MG63 (cell line): ENCODE measurements at places on chromosomes 16 and 17.

- no peak for DNase-seq
Observed at GRCh38 chr17:75270966-75271232, at the start of gene MIF4GD. TSS of gene MIF4GD (minus strand) at chr17:75271231. CDS start at chr17:75270195, 1,036 bp downstream.

DNA sequence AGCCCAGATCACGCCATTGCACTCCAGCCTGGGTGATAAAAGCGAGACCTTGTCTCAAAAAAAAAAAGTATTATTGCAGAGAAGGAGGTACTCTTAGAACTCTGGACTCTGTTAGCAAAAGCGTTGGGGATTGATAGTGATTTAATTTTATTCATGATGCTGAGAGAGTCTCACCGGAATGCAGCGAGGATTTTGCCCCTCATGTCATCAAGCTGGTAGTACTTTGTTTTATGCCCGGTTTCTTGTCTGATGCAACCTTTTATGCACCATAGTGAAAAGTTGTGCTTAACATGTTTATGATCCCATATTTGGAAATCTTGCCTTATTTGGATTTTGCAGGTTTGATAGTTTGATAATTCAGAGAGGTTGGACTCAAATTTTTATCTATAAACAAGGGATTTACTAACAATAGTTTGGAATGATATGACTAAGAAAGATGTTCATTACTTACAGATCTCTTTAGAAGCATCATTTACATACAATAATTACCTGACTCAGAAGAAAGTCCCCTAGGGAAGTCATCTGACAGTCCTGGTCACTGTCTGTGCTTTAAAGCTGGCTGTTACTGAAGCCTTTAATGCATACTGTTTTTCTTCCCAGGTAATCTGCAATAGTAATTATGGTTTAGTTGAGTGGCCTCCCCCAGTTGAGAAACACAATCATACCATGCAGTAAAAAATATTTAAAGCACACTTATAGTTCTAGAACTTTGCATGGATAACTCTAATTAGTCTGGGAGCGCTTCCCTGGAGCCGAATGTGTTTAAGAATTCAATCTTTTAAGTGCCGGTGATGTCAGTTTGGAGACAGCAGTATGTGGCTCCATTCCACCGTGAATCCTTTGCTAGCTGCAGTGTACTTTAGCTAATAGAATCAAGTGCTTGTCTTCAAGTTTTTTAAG lies 120.9 kb downstream of the PRKCA start:
- peak; percentile 31 for DNase-seq

DNA sequence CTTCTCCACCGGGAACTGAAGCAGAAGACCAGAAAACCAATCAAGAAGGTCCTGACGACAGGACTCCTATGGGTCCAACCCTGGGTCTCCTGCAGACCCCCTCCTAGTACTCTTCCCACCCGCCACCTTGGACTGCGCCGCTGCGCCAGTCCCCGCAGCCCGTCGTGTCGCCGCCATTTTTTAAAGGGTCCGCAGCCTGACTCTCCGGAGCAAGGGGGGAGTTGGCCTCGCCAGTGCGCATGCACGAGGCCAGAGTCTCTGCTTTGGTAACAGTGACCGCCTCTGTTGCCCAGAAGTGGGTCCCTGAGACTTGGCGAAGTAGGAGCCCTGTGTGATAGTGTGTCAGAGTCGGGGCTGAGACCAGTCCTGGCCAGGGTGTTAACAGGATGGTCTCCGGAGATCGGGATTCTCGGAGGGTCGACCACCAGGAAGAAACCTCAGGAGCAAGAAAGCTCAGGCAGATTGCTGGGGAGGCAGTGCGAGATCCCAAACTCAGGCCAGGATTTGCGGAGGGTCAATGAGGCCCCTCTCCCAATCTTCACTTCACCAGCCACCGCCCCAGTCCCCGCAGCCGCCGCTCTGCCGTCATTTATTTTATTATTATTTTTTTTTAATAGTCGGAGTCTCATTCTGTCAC lies 612.5 kb downstream of the KCNJ18 start:
- DNase-seq = no peak

DNA sequence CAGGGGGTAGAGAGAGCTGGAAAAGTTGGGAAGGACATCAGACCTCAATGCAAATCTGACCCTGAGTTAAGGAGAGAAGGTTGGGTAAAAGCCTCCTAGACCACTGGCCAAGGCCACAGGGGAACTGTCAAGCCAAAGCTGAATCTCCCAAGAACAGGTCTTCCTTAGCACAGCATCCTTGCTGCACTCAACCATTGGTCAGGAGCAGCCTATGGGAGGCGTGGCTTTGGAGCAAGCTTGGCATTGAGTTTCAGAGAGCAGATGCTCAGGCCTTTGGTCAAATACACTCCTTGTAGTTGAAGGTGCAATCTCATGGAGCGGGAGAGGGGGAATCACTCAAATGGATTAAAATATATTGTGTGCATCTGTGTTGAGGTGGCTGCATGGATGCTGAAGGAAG lies 21.8 kb downstream of the SOX9 start:
- no peak for DNase-seq

- DNase-seq = no peak
Observed at GRCh38 chr16:2465653-2466415, 5.3 kb upstream of the NTN3 start.

GRCh38 chr16:50666658-50667496 lies 14.2 kb downstream of the SNX20 start:
- no peak for DNase-seq

DNA sequence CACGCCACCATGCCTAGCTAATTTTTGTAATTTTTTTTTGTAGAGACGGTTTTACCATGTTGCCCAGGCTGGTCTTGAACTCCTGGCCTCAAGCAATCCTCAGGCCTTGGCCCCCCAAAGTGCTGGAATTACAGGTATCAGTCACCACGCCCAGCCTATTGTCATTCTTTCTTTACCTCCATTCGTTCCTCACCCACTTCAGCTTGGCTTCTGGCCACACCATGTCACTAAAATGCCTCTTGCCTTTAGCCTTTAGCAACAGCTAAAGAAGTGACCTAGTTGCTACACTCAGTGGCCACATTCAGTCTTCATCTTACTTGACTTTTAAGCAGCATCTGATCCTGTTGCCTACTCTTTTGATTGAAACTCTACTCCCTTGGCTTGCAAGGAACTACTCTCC lies 3.6 kb upstream of the LRRC75A start:
- no peak for DNase-seq

DNA sequence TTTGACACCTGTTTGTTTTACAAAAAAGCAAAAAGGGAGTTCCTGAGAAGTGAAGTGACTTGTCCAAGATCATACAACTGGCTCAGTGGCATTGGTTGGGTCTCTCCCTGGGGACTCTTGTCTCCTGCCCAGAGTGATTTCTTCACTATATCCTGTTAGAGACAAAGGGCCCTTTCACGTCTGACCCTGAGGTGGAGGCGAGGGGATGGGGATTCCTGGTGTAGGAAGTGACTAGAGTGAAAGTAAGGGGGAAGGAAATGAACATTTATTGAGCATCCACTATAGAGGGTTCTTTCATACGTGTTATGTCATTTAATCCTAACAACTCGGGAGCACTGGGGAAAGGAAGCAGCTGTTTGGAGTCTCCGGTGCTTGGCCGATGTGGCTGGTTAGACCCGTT lies 9.0 kb downstream of the ITGB3 start:
- DNase-seq = no peak

DNA sequence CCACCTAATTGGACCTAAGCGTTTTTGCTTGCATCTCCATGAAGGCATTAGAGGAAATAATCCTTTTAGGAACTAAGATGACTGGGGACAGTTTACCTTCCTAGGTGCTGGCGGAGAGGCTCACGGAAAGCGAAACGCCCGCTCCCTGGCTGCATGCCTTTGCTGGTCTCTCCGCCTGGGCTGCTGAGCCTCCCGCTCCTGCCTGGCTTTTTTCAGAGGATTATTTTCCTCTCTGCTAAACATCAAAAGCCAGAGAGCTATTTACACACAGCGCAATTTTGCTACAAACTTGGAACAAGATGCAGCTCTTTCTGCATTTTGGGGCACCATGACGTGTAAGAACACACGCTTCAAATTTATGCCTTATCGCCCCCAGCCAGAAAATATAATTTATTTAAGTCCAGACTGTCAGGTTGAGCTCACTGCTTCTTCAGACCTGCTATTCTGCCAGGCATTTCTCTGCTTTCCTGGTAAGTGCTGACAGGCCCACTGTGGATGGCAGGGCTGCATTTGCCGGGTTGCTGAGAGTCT lies 124.4 kb downstream of the SPACA3 start:
- DNase-seq = no peak

- DNase-seq = peak; percentile 26
Observed at GRCh38 chr17:10875430-10875851, 37.6 kb upstream of the PIRT start.

DNA sequence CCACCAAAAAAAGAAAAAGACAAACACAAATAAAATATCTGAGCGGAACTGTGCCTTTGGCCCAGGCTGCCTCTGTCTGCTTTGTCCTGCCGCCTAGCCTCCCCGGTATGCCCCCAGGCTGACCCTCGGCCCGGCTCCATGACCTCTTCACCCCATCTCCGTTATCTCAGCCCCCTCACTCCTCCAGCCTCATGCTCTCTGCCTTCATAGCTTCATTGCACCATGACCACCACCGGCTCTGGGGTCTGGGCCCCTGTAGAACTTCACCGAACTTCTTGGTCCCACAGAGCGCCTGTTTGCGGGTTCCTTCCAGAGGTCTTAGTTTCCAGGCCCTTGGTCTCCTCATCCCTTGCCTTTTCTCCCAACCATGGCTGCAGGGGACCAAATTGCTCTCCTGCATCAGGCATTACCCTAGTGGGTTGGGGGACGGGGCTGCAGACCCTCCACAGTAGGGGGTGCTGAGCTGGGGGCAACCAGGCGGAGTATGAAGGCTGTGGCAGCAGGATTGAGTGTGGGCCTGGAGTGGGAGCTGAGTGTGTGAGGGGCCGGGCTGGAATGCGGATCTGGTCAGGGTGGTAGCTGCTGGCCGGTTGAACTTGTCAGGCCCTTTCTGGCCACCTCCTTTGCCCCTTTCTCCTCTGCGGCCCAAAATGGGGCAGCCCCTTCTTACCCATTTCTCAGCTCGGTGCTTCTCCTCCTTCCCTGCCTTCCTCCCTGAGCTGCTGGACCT lies 6.9 kb downstream of the HIRIP3 start:
- DNase-seq = no peak

GRCh38 chr16:5379954-5380353 lies 282.4 kb upstream of the EEF2KMT start:
- peak; percentile 90 for DNase-seq

GRCh38 chr16:11296351-11296705 lies 15.2 kb upstream of the PRM1 start:
- no peak for DNase-seq

- peak; percentile 72 for DNase-seq
Observed at GRCh38 chr16:997440-998051, 16.0 kb downstream of the SOX8 start.

- DNase-seq = peak; percentile 27
Observed at GRCh38 chr17:2123375-2124251, 68.7 kb downstream of the HIC1 start.

GRCh38 chr16:82108100-82108499 lies 61.9 kb downstream of the MPHOSPH6 start:
- no peak for DNase-seq

DNA sequence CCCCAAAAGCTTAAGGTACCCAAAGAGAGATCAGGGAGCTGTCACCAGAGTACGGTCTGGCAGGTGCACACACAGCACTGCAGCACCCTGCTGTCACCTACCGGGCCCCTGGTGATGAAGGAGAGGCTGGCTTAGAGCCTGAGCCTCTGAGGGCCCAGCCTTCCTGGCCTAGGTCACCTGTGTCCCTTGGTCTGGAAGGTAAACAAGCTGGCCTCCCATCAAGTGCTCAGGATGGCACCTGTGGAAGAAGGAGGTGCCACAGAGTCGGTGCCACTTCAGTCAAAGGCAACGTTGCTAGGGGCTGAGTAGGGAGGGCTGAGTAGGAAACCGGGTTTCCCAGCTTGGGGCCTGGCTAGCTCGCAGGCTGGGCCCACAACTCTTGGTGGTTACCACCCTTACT lies 70.7 kb downstream of the COG7 start:
- DNase-seq = no peak

GRCh38 chr16:86052926-86053325 lies 154.0 kb downstream of the IRF8 start:
- DNase-seq = no peak

DNA sequence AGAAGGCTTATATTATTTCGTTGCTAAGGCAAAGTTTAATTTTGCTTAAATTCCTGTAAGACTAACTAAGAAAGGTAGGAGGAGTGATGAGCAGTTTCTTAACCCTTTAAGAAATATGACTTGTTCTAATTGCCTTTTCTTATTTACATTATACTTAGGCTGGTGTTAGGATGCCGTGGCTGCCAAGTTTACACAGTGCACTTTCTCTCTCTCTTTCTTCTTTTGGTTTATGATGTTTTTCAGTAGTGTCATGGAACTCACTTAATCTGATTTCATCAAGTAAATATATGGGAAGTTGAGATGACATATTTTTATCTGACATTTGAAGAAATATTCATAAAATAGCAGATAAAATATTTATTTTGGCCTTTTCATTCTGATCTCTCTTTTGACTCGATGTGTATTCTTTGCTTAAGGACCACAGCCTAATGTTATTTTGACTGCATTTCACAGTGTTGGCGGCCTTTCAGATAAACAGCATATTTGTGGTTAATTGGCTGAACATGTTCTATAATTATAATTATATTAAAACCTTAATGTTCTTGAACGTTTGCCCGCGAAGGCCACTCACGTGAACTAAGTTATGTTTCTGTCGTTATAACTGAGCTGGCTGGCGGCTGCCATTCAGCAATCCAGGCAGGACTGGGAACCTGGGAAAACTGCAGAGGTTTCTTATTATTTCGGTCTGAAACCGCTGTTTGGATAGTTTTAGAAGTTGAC lies 191.6 kb downstream of the WWOX start:
- no peak for DNase-seq

DNA sequence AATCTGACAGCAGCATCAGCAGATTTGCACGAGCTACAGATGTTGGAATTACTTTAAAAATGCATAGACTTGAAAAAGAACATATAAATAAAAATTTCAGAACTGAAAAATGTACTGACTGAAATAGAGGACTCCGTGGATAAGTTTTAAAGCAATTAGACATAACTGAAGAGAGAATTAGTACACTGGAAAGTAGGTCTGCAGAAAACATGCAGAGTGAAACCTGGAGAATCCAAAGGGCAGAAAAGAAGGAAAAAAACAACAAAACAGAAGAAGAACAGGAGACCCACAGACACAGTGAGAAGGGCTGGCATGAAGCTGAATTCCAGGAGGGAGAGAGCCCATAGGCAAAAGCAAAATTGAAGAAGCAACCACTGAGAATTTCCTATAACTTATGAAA lies 57.2 kb upstream of the ENPP7 start:
- DNase-seq = no peak

DNA sequence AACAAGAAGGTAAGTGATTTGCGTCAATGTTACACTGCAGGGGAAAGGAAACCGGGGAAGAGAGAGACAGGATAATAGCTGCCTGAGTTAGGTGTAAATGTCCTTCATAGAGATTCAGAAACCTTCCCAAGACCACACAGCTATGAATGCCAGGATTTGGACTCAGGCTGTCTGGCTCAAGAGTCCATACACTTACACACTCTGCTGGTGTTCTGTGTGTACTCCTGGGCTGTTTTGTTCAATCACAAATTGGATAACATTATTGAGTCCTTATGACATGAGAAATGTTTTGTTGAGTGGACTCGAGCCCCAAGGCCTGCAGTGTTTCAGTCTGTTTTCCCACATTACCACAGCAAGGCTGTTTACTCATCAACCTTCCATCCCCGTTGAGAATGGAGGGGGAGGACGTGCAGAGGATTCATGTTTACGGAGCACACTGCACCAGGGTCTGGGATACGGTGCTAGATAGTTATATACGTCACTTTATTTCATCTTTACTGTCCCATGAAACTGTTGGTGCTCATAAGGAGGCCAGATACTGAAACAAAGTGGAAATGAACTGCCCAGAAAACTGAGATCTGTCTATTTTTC lies 450.8 kb downstream of the HAPSTR1 start:
- DNase-seq = no peak
